Activated CD4-positive, alpha-beta T cell treated with anti-CD3 and anti-CD28 coated beads, Interleukin-2, amount 50 U/mL, for 4 hours (primary cell): ENCODE measurements at places on chromosomes 6 and 20.

DNA sequence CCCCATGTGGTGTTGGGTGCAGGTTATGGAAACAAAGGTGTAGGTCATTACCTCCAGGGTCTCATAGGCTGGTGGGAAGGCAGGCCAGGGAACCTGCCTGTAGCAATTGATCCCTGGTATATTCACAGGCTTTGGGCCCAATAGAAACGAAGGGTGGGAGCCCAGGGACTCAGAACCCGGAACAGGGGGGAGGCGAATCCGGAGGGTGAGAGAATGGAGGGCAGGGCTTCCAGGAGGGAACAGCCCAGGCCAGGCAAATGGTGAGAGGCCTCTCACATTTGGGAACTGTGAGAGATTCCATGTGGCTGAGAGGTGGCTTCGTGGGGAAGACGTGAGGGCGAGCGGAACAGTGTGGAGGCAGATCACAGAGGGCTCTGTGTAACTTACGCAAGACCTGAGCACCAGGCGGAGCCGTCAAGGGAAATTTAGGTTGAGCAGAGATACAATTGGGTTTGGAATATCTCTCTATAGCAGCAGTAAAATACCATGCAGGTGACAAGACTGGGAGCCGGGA, 267.1 kb downstream of the ERMARD start:
- no peak for DNase-seq

DNA sequence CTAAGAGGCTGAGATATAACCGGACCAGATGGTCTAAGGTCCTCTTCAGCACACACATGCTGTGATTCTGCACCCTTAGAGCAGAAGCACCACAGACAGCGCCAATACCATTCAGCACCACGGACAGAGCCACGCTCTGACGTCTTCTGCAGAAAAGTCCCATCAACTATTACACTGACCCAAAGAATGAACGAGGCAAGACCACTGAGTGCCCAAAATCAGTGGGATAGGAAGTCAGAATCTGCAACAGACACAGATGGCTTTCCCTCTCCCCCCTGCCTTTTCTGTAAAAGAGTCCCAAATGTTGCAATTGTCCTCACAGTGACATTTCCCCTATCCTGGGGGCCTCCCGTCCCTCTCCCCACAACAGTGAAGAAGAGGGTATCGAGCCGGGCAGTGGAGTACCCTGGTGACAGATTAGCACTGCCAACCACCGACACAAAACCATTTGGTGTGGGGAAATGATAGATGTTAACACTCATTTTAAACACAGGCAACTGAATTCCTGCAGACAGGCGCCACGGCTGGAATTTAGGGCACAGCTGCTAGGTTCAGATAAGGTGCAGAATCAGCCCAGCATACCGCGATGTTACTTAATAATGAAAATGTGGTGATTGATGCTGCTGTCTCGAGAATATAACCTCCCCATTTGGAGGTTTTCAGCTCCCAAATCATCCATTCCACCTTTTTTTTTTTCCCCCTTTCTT, 66.6 kb upstream of the CTNNBL1 start:
- peak; percentile 7 for DNase-seq

- no peak for DNase-seq
These were observed 211.6 kb downstream of the SLC24A3 start for GRCh38 chr20:19423900-19424620.

- no peak for DNase-seq
These were observed 609.8 kb downstream of the RFPL4B start for GRCh38 chr6:112956696-112957535.

DNA sequence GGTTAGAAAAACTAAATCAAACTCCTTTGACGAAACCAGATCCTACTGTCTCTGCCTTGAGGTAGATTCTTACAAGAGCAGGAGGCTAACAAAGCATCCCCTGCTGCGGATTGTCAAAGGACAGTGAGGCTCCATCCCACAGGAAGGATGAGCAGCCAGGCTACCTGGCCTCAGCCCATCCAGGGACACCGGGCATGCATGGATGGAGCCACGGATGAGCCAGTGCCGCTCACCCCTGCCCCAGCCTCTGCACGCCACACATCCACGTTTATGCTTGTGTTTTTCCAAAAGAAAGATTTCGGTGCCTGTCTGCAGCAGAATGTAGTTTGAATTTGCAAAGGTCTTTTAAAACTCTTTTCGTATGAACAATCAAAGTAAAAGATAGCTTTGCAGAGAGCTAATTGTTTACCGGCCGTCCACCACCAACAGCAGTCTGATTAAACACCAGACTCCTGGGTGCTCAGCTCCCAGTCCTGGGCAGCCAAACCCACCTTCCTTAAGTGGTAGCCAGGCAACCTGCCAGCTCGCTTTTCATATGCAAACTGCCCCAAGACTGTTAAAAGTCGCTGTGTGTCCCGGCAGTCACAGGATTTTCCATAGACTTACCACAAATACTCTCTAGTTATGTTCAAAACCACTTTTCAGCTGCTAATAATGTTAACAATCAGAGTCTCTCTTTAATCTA, 999 bp downstream of the THBS2 start:
- DNase-seq, result no peak

- DNase-seq, result no peak
These were observed 72.9 kb downstream of the TOX2 start for GRCh38 chr20:43987531-43987930.

DNA sequence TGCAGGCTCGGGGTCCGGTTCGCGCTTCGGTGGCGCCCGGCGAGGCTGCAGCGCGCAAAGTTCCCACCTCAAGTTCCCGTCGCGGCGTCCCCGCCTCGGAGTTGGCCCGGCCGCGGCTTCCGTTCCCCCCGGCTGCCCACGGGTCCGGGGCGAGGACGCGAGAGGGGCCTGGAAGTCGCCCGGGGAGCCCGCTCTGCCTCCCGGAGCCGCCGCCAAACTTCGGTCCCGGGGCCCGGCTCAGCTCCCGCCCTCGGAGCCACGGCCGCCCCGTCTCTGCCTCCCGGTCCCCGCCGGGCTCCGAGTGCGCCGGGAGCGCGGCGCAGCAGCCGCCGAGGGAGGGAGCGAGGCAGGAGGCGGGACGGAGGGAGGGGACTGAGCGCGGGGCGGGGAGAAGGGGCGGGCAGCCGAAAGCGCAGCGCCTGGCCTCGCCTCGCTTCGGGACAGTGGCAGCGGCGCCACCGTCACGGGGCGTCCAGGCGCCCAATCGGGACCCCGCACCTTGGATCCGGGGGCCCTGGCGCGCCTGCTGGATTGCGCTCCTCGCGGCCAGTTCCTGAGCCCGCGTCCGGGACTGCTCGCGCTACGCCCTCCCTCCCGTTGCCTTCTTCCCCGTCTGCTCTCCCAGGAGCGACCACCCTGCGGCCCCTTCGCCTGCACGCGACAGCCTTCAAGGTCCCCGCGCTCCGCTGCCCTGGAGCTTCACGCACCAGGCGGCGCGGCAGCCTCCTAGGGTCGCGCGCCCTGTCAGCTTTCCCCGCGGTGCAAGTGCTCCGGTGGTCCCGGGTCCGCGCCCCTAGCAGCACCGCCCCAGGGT, at the start of gene KCNG1:
Gene KCNG1 (minus strand): TSS at position 305 of the 814 bp plus-strand sequence. CDS start 12,769 bp downstream, outside the sequence.
- DNase-seq, result peak; percentile 16

GRCh38 chr6:20688710-20689500, 154.6 kb downstream of the CDKAL1 start:
- no peak for DNase-seq

DNA sequence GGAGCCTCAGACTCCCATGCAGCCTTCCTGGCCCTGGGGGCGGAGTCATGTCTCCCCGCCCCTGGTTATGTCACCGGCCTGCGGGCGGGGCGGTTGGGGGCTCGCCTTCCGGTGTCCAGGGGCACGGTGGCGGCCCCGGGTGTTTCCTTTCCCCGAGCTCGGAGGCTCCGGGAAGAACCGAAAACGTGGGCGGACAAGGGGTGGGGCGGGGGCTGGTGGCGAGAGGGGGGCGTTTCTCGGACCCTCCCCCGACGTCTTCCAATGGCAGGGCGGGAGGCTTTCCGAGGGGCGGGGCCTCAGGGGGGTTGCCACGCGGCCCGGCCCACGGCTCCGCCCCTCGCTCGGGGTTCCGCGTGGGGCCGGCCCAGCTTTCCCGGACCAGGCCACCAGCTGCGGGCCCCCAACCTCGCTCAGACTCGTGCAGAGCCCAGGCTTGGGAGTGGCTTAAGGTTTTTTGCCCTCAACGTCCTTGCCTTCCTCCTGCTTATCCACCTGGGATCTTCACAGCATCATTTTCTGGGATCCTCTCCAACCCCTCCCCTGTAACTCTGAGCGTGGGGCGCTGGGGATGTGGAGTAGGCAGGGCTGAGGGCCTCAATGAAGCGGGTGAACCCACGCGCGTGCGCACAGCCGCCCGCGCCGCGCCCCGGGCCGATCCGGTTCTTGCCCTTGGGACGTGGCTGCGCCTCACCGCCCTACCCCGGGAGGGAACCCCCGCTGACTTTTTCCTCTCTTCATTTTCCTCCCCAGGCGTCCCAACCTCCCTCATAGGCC, 2.1 kb upstream of the NRN1 start:
- DNase-seq, result no peak

DNA sequence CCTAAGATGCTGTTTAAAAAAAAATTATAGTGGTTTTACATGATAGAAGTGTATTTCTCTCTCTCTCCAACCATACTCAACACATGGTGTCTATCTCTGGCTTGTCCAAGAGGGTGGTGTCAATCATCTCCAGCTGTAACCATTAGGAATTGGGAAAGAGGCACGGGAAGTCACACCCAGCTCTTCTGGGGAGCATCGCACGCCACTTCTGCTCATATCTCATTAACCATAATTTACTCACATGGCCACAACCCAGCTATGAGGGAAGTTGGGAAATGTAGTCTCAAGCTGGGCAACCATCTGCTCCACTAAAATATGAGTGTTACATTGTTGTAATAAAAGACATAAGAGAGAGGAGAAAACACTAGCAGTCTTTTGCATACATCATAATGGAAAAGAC, 30.4 kb upstream of the TSHZ2 start:
- no peak for DNase-seq

DNA sequence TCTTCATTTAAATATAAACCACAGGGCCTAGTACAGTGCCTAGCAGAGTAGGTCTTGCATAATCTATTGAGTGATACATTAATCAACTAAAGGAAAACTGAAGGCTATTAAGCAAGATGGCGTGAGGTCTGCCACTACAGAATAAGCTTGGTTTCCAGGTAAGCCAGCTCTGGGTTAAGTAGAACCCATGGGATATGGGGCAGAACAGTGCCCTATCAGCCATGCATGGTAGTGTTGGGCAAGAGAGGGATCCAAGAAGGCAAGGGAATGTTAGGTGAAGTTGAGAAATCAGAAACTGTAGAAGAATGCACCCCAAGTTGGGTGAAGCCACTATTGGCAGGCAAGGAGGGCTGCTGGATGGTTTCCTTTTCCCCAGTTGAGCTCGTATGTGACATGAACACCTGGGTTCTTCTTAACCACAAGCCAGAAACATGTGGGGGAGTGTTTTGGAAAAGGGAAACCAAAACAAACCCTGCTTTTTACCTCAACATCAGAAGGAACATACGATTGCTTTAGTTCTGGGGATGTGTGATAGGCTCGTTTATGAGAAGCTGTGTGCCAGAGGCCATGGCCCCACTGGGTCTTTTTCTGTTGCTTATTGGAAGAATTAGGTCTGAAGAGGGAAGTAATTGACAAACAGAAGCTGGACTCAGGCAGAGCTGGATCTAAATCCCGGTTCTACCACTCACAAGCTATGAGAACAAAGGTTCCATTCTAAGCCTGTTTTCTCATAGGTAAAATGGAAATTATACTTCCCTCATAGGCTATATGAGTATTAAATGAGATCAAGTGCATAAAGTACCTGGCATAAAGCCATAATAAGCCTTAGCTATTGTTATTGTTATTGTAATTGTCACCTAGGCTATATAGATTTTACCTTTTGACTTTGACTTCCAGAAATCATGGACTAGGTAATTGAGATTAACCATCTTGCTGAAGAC, 33.5 kb downstream of the NEDD9 start:
- DNase-seq, result no peak

DNA sequence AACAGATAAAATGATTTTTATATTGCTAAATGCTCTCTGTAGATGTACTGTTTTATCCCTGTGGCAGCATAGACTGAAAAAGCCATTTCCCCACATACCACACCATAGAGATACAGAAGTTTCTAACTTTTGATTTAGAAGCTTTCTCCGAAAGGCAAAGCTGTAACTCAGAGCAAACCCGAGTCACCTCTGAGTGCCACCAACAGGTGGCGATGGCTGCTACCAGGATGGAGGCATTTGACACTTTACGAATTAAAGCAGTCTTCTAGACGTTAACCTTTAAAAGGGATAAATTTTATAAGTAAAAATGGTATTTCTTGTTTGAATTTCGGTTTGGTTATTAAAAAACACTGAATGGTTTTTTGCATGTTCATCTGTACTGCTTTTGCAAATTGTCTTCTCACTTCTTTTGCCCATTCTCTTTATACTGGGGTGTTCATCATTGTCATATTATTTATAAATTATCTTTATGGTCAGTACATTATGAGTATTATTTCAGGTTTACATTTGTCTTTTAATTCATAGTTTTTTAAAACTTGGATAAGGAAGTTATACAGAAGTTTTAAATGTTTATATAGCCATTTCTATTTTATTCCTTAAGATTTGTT, 201.0 kb upstream of the CEP162 start:
- no peak for DNase-seq

DNA sequence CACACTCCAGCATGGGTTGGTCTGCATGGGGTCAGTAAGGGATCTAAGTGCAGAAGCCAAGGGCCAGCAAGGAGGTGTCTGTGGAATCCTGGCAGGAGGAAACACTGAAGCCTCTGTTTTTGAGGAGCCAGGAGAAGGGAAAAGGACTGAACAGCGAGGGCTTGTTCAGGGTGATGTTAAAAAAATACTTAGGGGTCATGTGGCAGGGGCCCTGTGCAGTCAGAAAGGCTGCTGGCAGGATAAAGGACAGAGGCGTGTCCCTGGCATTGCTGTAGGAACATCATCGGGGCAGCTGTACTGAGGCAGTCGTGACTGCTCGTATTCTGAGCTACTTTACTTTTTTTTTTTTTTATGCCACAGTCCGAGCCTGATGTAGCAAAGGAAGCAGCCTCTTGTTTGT, 127.1 kb upstream of the ZFP64 start:
- DNase-seq, result no peak

- no peak for DNase-seq
These were observed 45.4 kb downstream of the PANK2 start for GRCh38 chr20:3934624-3935023.

DNA sequence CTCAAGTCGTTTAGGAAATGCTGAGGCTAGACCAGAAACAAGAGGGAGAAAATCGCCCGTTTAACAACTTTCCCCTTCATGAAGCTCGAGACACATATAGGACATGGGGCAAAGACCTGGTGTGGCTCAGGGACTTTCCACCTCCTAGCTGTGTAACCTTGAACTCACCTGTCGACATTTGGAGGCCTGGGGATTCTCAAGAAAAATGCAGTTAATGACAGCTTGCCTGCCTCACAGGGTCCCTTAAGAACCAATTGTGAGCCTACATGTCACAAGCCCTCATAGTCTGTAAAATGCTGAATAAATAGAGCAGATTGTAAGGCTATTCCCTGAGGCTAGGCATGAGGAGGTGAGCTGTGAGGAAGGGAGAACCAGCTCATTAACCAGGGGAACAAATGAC, 35.1 kb downstream of the MGME1 start:
- DNase-seq, result no peak

- DNase-seq, result no peak
These were observed 37.8 kb upstream of the RNF144B start for GRCh38 chr6:18349386-18349785.
